GM04503 (cell line): ENCODE measurements at places on chromosomes 7 and 10.

DNA sequence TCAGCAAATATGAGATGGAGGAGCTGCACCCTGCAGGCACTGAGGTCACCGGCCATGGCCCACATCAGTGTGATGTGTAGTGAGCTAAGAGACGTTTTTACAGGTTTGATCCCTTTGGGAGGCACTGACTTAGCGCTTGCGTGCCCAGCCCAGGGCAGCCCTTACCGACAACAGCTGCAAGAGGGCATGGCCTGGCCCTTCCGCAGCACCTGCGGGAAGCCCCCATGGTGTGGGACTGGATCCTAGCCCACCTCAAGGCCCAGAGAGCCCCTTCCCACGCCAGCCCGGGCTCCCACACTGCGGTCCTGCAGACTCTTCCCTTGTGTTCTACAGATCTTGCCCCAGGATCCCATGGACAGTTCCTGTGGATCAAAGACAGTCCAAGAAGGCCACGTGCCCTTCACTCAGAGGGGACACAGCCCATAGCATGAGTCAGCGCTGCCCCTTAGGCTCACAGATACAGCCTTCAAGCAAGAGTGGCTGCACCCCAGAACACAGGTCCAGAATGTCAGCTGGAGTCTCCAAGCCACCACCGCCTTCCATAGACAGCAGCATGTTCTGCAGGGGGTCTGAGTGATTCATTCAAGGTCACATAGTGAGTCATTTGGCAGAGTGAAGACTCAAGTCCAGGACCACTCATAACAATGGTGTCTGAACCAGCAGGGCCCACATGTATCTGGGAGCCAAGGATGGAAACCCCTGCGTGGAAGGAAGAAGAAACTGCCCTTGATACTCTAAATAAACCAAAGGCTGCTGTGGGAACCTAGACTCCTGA lies 25.4 kb downstream of the TLL2 start:
- DNase-seq = no peak

DNA sequence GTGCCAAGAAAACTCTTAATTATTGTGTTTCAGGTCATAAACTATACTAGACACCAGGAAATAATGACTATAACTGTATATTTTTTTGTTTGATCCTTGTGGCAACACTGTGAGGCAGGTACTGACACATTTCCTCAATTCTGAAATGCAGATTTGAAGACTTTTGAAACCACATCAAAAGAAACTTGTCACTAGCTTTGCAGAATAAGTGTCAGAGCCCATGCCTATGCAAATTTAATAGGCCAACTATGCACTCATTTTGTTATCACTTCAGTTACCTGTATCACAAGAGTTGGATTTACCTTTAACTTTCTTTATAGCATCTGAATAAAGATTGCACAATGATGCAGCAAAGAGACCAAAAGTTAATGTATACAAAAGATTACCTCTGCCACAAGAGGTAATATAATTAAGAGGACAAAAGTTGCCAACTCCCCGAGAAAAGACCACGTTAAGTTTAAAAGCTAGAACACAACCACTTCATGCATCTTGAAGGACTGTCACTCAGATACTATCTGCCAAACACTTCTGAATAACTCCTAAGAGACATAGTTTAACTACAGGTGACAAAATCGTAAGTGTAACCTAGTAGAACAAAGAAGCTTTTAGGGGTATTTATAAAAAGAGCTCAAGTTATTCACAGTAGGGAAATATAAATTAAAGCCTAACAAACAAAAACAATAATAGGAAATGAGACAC lies 80.5 kb downstream of the ELAPOR2 start:
- no peak for DNase-seq

DNA sequence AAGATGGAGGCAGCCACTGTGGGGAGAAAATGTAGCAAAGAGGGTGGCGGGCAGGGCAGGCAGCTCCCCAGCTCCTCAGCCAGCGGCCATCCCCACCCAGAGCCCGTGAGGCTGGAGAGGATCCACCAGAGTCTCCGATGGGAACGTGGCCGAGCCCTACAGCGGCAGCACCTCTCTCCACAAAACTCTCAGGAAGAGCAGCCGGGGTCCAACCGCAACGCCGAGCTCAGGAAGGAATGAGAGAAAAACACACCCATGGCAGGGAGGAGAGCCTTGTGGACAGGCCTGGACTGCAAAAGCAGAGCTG lies 54.0 kb upstream of the ADGRA1 start:
- no peak for DNase-seq

DNA sequence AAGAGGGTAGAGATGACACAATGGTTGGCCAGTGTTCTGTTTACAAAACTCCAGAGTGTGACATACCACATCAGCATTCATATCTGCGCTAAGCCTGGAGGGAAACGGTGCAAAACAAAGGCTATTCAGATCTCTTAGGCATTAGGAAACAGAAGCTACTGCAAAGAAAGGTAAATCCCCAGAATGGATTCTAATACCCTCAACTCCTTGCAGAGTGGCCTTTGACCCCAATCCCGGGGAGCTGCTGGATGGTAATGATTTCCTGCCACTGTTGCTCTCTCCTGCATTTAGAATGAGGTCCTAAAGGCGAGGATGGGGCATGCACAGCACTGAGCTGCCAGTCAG lies 65.2 kb downstream of the AOAH start:
- DNase-seq = peak; percentile 37

DNA sequence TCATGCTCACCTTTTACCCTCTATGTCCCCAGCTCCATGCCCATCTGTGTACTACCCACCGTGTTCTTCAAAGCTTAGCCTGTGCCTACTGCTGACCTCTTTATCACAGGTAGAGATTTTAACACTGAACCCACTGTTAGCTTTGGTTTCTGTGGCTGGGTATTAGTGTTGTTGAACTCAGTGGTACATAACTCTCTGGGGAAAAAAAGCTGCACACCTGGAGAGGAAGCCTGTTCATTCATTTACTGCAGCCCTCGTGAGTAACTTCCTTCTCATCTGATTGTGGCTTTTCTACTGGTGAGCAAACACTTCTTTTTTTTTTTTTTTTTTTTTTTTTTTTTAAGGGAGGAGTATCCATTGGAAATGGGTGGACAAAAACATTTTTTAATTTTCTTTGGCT lies 326.3 kb downstream of the CCSER2 start:
- DNase-seq = no peak

DNA sequence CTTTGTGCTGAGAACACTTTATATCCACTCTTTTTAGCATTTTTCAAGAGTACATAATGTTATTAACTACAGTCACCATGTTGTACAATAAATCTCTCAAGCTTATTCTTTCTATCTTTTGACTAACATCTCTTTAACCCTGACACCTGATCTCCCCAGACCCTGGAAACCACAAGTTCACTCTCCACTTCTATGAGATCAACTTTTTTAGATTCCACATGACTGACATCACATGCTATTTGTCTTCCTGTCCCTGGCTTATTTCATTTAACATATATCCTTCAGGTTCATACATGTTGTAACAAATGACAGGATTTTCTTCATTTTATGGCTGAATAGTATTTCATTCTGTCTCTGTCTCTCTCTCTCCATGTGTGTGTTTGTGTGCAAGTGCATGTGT lies 15.5 kb downstream of the SLC13A1 start:
- no peak for DNase-seq

DNA sequence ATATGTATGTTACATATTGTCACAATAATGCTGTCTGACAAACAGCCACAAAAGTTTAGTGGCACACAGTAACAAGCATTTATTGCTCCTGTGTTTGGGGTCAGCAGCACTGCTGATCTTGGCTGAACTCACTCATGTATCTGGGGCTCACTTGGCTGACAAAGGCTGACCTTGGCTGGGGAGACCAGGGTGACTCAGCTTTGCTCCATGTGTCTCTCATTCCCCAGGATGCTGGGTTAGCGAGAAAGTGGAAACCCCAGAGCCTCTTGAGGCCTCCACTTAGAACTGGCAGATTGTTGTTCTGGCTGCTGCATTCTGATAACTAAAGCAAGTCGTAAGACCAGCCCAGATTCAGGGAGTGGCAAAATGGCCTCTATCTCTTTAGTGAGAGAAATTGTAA lies 217.3 kb upstream of the HABP2 start:
- DNase-seq = peak; percentile 38

GRCh38 chr7:156927571-156928405 lies 21.7 kb upstream of the NOM1 start:
- no peak for DNase-seq

DNA sequence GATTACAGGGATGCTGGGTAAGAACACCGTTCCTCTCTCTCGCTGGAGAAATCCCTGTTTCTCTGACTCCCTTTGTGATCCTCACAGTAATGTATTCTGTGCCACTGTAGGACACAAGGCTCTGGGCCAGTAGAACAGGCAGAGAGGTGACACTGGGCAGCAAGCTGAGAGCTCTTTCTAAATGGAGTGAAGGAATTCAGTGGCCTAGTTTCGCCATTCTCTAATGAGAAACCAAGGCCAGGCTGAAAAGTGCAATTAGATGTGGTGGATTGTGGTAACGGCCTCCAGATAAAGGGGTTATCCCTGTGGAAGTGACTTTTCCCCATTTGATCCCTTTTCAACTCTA lies 12.8 kb downstream of the KCTD7 start:
- no peak for DNase-seq

DNA sequence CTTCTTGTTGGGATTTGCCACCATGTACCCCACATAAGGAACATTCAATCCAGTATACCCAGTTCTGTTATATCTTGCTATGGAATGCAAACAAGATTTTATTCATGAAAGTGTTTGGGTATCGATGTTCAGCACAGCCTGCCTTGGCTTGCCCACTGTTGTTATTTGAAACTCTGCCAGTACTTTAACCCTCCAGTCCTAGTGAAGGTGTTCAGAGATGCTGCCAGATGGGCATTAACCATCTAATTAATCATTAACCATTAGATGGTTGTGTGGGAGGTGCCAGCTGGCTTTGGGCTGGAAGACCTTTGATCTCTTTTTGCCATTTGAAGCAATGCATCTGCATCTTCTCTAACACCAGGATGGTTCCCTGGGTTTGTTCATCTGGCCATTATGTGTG lies 363.0 kb downstream of the SH2D4B start:
- no peak for DNase-seq

DNA sequence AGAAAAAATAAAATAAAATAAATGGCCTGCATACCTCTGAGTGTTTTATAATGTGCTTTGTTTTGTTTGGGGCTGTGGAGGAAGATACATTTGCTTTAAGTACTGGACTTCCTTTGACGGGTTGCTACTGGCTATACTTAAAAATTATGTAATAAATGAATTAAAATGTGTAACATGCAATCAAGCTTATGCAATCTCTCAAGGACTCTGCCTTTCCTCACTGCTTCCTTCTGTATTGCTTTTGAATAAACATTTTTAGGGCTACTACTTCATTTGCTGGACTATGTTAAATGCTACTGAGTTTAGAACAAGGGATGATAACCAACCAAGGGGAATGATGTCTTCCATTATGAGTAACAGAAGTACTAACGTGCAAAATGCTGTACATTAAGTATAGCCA lies 91.6 kb downstream of the ETV1 start:
- DNase-seq = no peak

DNA sequence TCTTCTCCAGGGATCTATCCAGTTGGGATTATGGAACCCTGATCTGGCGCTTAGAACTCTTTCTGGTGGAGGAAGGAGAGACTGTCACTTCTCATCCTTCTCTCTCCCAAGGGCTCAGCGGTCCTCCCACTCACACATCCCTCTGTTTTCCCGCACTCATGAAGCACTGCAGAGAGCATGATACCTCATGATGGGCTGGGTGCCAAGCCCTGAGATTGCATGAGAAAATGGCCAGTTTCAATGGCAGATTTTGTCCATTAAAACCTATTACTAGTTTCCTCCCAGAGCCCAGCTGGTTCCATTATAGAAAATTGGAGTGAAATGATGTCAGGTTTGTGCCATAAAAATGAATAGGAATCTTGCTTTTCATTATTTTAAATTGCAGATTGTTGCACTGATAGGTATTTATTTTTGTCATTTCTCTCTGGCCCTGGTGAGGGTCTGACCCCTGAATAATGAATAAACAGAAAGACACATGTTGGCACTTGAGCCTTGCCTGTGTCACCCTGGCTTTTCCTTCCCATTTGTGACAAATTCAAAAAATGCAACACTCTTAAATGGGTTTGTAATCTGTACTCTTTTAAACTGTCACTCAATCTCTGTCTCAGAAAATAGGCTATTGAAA lies 1151.1 kb downstream of the TYW1 start:
- no peak for DNase-seq

DNA sequence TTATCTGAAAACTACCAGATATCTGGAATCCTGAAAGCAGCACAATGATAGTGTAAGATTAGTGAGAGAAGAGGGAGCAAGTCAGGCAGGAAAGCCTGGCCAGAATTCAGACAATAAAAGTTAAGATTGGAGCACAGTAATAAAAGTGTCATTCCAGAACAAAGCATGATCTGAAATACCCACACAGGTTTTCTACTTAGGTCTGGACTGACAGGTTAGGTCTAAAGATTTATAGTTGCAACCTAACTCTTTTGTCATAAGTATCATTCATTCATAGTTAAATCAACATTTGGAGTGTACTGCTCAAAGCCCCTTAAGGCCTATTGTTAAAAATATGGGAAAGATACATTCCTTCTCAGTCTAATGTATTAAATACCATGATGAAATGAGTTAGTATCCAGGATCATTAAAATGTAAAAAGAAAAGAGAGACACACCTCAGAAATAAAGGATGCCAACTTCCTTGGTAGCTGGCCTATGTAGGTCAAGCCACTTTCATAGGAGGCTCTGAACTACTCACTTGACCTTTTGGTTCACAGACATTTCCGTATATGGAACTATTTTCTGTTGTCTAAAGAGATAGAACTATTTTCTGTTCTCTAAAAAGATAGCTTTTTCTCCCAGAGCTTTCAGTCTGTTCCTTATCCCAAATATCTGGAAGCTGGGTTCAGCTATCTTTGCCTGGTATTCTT lies 105.2 kb downstream of the FAS start:
- DNase-seq = no peak

GRCh38 chr7:76428868-76429805 lies 4.4 kb downstream of the ZP3 start:
- no peak for DNase-seq

GRCh38 chr10:9103301-9103700 lies 1048.8 kb downstream of the GATA3 start:
- DNase-seq = no peak

- no peak for DNase-seq
Observed at GRCh38 chr7:108605559-108606201, 36.0 kb downstream of the DNAJB9 start.

DNA sequence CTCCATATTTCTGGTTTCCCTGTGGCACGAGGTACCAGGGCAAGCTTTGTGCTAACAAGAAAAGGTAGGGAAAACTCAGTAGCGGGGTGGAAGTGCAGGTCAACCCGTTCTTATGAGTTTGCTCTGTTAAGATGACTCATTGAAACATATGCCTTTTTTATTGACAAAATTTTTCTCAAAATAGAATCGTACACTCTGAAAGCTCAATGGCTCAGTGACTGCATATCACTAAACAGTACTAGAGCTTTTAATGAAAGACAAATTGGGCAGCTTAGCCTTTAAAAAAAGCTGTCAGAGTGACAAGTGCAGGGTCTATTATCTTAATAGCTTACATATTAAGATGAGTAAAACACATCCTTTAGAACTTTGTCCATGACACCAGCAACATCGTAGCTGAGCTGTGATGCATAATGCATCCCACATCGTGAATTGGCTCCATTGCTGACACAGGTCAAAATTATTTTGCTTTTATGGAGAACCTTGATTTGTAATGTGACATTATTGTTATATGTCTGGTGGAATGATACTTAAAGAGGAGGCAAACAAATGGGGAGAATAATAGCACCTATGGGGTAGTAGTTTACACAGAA lies 264.4 kb downstream of the ETV1 start:
- no peak for DNase-seq
